ENCODE measurements at places on chromosomes 2 and 18.

DNA sequence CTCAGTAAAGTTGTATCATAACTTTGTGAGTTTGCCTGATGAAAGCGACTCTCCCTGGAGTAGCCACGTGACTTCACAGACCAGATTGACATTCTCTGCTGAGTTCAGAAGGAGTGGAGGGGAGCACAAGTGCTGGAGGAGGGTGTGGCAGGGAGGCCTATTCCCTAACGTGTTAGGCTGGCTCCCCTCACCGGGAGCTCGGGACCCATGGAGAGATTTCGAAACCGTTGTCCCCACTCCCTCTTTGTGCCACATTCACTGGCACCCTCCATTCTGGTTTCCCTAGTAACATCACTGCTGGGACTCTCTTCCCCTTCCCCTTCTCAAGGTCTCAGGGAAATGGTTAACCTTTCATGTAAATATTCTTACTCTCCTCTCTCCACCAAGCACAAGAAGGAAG, 279.9 kb downstream of the ALPK2 start:
- DNase-seq = no peak

DNA sequence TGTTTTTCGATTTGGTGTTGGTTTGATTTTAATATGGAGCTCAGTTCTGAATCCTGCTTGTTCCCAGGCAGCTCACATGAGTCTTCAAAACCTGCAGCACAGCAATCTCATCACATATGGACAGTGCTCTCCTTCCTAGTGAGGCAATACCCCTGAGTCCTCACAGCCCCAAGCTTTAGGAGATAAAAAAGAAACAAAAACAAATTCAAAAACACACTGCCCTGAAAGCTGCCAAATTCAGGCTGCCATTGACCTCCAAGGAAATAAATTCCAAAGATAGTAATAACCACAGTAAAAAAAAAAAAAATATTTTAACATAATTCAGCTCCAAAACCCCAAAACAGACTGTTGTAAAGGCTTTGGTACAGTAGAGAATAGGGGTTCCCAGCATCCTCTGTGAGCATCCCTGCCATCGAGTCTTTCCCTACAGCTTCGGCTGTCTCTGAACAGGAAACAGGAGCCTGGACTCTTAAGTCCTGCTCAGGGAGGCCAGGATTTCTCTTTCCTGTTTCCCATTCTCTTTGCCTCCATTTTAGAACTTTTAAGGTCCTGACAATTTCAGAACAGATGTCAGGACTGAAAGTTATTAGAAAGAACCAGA, 14.7 kb upstream of the SP3 start:
- DNase-seq = no peak

DNA sequence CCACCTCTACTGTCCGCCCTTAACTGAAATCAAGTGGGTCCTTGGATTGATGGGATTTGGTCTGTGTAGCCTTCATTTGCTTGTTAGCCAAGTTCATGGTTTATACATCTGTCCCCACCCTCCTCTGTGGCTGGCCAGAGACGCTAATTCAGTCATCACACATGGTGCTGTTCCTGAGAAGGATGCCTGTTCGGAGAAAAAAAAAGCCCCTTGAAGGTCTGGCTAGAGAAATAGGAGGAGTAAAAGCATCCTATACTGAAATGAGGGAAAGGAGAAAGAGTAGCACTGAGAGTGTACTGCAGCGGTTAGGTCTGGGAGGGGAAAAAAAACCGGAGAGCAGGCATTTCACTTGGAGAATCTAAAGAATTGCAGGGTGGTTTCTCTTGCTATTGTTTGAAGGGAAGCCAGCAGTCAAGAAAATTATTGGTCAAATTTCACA, 180.6 kb upstream of the EPAS1 start:
- DNase-seq = no peak

- DNase-seq = no peak
These were observed 152.1 kb downstream of the GLI2 start for GRCh38 chr2:120887741-120888231.

- no peak for DNase-seq
These were observed 260.0 kb downstream of the ASXL3 start for GRCh38 chr18:33838054-33838453.

- DNase-seq = no peak
These were observed 37.2 kb downstream of the CREG2 start for GRCh38 chr2:101349893-101350662.

GRCh38 chr2:10989782-10990181, 78.0 kb downstream of the KCNF1 start:
- no peak for DNase-seq
